Right ventricle myocardium inferior (tissue), 1 donor: ENCODE measurements at places on chromosomes 3 and 15. TPM values are rescaled to one million over a fixed set of nuclear protein-coding genes. Genes with fewer than 3 reads are reported as not detected.

The GOLGA8G gene
- not detected for total RNA-seq

The XCR1 gene
- total RNA-seq, result not detected

The DLEC1 gene
- 0.08 TPM for total RNA-seq

The LRRC34 gene
- 1.6 TPM for total RNA-seq

The SLC24A5 gene
- not detected for total RNA-seq

The ATP13A5 gene
- not detected for total RNA-seq

The CACNA2D3 gene
- total RNA-seq, result 33.7 TPM

The MORF4L1 gene
- total RNA-seq, result 333 TPM

The C3orf52 gene
- 1.8 TPM for total RNA-seq

The SERINC4 gene
- total RNA-seq, result 0.30 TPM

The SPINT1 gene
- total RNA-seq, result 2.0 TPM

The CLDN18 gene
- not detected for total RNA-seq

The DNAH12 gene
- total RNA-seq, result not detected

The SHF gene
- total RNA-seq, result 3.9 TPM

The KCNH8 gene
- 0.14 TPM for total RNA-seq

The CSTA gene
- 2.5 TPM for total RNA-seq

The FILIP1L gene
- 41.3 TPM for total RNA-seq

The GPR149 gene
- not detected for total RNA-seq

The STARD5 gene
- 2.2 TPM for total RNA-seq

The SKOR1 gene
- total RNA-seq, result not detected

The CTXN2 gene
- not detected for total RNA-seq

The FAH gene
- 25.5 TPM for total RNA-seq

The CORO2B gene
- 8.5 TPM for total RNA-seq

The CPNE9 gene
- not detected for total RNA-seq

The CD200 gene
- 0.92 TPM for total RNA-seq

The CCNB2 gene
- 0.54 TPM for total RNA-seq

The MINAR1 gene
- total RNA-seq, result 0.05 TPM

The TMEM108 gene
- 2.2 TPM for total RNA-seq

The GPR62 gene
- total RNA-seq, result 0.22 TPM

The ALDH1A3 gene
- total RNA-seq, result 3.7 TPM
